ENCODE measurements at places on chromosomes 11 and 22.

- no peak overlapping the region for H3K27ac ChIP-seq
- no peaks in the 10 kb centered on the region for H3K36me3 ChIP-seq
- H3K4me1 ChIP-seq: no peaks in the 10 kb centered on the region
- H3K27me3 ChIP-seq: no peaks in the 10 kb centered on the region
- no peak overlapping the region for H3K4me3 ChIP-seq
Measured at GRCh38 chr11:16261836-16262644, 94.3 kb downstream of the SOX6 start.

DNA sequence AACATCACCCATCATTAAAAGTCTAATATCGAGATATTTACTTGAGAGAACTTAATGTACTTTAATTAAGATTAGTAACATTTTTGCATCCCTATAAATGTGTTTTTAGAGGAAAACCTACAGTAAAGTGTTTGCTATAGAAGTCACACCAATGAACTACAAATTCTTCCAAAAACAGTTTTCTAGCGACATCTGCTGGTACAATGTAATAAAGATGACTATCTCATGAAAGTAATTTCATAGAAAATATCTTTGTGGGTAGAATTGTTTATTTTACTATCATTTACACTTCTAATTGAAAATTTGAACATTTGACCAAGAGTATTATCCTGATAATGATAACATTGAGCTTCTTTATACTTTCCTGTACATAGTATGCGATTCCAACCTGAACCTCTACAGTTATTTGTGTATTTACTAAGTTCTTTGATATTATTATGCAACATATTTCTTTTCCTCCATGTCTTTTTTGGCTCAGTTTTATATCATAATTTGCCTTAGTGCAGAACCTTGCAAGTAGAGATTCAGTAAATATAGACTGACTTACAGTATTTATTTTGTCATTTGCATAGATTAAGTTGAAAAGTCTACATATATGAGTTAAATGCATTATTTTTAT, 252.7 kb downstream of the TMEM135 start:
- no peak overlapping the region for H3K27ac ChIP-seq
- no peaks in the 10 kb centered on the region for H3K27me3 ChIP-seq
- DNase-seq: peak; percentile 36

GRCh38 chr11:31529701-31530100, 20.1 kb downstream of the ELP4 start:
- H3K4me3 ChIP-seq: no peak overlapping the region
- H3K27ac ChIP-seq: no peak overlapping the region

GRCh38 chr11:60848714-60849151, 6.8 kb downstream of the CCDC86 start:
- H3K27me3 ChIP-seq: no peaks in the 10 kb centered on the region
- no peak overlapping the region for H3K4me3 ChIP-seq
- H3K36me3 ChIP-seq: peaks cover 19% of the 10 kb centered on the region
- no peak for DNase-seq
- H3K4me1 ChIP-seq: peaks cover 13% of the 10 kb centered on the region

DNA sequence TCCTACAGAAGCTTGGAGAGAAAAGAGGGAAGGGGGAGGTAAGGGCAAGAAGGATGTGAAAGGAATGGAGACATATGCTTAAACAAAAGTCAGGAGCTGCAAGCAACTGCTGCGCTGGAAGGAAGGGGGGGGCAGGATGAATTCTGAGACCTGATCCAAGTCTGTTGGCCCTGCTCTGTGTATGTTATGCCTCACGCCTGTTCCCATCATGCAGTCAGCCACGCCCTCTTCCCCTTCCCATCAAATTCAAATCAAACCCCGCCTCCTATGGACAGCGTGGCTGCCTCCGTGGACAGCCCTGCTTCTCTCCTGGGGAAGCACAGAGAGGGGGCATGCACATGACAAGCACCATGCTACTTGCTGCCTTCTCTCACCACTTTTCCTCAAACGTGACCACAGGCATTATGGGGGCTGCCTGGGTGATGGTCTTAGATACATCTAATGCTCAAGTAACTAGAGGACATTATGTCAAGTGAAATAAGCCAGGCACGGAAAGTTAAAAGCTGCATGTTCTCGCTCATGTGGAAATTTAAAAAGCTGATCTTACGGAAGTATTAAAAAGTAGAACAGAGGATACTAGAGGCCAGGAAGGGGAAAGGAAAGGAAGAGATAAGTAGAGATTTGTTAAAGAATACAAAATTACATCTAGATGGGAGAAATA, 45.8 kb upstream of the CYP2D6 start:
- no peak overlapping the region for H3K27ac ChIP-seq
- no peaks in the 10 kb centered on the region for H3K27me3 ChIP-seq
- peaks cover 74% of the 10 kb centered on the region for H3K4me1 ChIP-seq
- H3K36me3 ChIP-seq: peaks cover 9% of the 10 kb centered on the region
- H3K4me3 ChIP-seq: no peak overlapping the region

DNA sequence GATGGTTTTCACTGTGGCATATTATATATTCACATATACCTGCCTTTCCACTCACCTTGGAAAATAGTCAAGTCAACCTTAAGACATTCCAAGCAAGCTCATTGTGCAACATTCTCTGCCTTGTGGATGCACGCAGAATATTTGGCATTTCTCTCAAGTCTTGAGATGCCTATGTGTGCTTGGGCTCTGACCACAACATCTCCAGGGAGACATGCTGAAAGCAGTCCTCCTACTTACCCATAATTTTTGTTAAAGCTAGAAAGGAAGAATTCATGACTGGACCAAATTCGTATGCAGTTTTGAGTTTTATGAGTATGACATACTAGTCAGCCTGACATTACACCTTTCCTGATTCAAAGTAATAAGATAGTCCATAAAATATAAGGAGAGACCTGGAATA, 684.0 kb downstream of the OPCML start:
- no peak for DNase-seq
- H3K4me3 ChIP-seq: no peak overlapping the region
- H3K27ac ChIP-seq: no peak overlapping the region
- H3K4me1 ChIP-seq: no peaks in the 10 kb centered on the region

DNA sequence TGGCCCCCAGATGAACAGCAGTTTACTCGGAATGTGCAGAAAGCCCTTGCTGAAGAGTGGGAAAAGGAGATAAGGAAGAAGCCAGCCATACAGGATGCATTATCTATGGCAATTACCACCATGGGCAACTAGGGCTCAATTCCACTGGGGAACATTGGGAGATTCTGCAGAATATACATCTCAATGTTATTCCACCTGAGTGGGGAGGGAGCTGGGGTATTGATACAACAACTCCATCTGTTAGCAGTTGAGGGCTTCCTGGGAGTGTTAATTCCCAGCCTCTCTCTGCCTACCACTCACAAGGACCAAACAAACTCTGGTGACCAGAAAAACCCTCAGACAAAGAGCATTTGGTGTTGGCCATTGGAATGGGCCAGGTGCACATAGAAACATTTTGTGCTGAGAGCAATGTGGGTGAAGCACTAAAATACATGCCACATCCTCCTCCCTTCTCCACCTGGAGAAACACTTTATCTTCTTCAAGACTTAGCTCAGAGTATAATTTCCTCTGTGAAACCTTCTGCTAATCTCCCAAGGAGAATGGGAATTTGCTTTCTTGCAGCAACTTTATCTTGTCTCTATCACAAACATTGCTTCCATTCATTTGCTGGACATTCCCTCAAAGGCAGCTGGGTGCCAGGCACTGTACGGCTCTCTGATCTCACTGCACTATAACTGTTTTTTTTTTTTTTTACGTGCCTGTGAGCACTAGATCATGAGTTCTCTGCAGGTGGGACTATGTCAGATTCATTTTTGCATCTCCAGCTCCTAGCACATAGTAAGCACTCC, 292.2 kb downstream of the MN1 start:
- H3K27ac ChIP-seq: no peak overlapping the region
- no peaks in the 10 kb centered on the region for H3K27me3 ChIP-seq
- no peak overlapping the region for H3K4me3 ChIP-seq

GRCh38 chr11:93623179-93623578, 38.3 kb upstream of the CEP295 start:
- no peaks in the 10 kb centered on the region for H3K4me1 ChIP-seq
- no peak for DNase-seq
- H3K27me3 ChIP-seq: no peaks in the 10 kb centered on the region
- no peaks in the 10 kb centered on the region for H3K36me3 ChIP-seq
- no peak overlapping the region for H3K27ac ChIP-seq
- H3K4me3 ChIP-seq: no peak overlapping the region

GRCh38 chr11:114279792-114280546, 16.2 kb upstream of the NNMT start:
- no peak for DNase-seq
- no peak overlapping the region for H3K4me3 ChIP-seq
- no peak overlapping the region for H3K27ac ChIP-seq
- no peaks in the 10 kb centered on the region for H3K36me3 ChIP-seq

DNA sequence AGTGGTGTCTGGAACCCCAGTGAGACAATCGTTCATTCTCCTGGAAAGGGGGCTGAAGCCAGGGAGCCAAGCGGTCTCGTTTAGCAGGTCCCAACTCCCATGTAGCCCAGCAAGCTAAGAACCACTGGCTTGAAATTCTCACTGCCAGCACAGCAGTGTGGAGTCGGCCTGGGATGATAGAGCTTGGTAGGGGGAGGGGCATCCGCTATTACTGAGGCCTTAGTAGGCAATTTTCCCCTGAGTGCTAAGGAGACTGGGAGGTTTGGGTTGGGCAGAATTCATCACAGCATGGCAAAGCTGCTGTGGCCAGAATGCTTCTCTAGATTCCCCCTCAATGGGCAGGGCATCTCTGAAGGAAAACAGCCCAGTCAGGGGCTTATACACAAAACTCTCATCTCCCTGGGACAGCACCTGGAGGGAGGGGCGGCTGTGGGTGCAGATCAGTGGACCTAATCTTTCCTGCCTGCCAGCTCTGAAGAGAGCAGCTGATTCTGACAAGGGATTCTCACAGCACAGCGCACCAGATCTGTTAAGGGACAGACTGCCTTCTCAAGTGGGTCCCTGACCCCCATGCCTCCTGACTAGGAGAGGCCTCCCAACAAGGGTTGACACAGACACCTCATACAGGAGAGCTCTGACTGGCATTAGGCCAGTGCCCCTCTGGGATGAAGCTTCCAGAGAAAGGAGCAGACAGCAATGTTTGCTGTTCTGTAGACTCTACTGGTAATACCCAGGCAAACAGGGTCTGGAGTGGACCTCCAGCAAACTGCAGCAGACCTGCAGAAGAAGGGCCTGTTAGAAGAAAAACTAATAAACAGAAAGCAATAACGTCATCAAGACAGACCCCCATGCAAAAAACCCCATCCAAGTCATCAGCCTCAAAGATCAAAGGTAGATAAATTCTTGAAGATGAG, 14.8 kb downstream of the OR52M1 start:
- no peaks in the 10 kb centered on the region for H3K27me3 ChIP-seq
- no peak overlapping the region for H3K27ac ChIP-seq
- no peaks in the 10 kb centered on the region for H3K36me3 ChIP-seq
- no peak for DNase-seq
- no peaks in the 10 kb centered on the region for H3K4me1 ChIP-seq

DNA sequence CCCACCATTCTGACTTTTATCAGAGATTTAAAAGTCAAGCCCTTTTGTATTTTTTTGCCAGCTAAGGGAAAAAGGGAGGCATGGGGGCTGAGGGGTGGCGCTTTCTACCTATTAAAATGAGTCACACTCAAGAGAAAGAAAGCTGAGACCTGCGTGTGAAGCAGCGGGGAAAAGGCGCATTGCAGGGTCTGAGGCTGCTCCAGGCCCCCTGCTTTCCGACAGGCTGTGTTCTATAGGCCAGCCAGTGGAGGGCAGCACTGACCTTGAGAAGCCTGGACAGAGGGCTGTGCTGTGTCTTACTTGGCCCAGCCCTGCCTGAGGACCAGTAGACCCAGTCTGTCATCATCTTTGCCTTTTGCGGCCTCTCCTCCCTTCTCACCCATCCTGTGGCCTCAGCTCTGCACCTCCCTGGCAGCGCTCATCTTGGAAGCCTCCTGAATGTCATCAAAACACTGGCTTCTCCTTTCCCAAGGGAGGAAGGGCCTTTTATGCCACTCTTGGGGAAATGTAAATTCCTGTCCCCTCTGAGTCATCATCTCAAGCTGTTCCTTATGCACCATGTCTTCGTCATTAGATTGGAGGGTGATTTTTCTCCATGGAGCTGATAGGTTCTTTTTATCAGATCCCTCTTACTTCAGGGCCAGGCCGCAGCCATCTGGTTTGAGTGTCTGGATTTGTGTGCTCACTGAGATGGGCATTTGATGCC, 12.6 kb upstream of the MAPK8IP1 start:
- no peaks in the 10 kb centered on the region for H3K4me1 ChIP-seq
- DNase-seq: no peak
- peaks cover 76% of the 10 kb centered on the region for H3K36me3 ChIP-seq
- no peaks in the 10 kb centered on the region for H3K27me3 ChIP-seq
